ENCODE measurements at places on chromosomes 7 and 10.

DNA sequence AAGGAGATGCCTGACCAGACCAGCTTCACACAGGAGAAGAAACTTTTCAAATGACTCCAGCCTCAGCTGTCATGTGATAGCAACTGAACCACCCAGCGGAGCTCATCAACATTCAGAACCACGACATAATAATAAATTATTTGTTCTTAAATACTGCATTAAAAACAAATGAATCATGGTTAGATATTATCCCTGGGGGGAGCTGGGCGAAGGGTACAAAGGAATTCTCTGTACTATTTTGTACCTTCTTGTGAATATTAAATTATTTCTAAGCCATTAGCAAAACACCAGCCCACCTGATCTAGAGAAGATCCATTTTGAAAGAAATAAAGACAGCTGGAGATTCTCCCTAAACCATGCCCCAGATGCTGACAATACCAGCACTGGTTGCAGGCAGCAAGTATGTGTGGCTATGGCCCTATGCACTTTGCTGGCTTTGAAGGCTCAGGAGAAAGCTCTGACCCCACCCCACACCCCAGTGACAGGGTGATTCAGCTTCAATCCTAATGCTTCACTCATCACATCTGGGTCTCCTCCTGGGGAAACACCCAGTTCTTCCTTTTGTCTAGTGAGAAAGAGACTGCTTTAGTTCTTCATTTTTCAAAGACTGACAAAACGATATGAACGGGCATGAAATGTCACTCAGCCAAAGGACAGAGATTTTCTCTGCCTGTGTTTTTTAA, 45.5 kb upstream of the NKX2-3 start:
- DNase-seq: no peak

- no peak for DNase-seq
Observed at GRCh38 chr10:52665821-52666220, 106.8 kb downstream of the MBL2 start.

DNA sequence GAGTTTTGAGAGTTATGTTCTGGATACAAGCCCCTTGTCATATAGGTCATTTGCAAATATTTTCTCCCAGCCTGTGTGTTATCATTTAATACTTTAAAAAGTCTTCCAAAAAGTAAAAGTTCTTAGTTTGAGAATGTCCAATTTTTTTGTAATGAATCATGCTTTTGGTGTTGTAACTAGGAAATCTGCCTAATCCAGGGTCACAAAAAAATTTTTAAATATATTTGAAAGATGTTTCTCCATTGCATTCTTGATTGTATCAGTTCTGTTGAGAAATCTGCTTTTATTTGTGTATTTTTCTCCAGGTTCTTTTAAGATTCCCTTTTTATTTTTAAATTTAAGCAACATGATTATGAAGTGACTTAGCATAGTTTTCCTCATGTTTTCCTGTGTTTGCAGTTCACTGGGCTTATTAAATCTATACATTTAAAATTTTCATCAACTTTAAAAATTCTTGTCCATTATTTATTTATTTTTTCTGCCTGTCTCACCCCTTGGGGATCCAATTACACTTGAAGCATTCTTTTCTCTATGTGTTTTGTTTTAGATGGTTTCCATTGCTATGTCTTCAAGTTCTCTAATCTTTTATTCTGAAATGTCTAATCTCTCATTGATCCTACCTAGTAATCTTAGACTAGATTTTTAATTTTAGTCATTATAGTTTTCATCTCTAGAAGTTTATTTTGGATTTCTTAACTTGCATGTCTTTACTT, 47.0 kb downstream of the CCDC71L start:
- DNase-seq: no peak

- DNase-seq: no peak
Observed at GRCh38 chr10:93463723-93464476, 18.2 kb downstream of the MYOF start.

GRCh38 chr10:60985951-60986350, 42.0 kb upstream of the RHOBTB1 start:
- no peak for DNase-seq

DNA sequence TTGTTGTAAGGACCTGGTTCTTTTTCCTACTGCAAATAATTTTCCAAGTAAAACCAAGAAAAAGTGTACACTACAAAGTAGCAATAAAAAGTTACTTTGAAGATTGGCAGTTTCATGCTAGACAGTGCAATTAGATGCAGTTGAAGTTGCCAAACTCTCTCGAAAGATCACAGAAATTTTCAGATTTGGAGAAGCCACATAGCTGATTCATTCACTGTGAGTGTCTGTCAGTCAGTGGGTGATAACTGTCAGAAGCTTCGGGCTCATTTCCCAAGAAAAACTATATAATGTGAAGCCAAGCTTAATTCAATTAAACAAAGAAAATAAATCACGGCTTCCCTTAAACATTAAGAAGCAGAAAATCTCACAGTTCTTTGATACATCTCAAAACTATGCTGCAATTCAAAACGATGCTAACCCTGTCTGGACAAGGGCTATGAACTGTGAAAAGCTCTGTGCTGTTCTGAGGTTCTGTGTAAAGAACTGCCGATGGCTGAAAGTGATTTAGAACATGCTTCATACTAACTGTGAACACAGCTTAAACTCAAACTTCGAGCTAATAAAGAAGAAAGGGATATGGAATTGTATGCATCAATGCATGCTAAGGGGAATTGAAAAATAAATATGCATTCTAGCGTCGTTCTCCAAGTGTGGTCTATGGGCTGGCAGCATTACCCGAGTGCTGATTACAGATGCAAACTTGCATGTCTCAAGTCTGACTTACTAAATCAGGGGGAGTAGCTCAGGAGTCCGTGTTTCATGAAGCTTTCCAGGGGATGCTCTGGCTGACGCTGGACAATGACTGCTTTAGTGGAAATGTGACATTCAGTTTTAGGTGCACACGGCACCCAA, 557.4 kb downstream of the CALN1 start:
- no peak for DNase-seq

DNA sequence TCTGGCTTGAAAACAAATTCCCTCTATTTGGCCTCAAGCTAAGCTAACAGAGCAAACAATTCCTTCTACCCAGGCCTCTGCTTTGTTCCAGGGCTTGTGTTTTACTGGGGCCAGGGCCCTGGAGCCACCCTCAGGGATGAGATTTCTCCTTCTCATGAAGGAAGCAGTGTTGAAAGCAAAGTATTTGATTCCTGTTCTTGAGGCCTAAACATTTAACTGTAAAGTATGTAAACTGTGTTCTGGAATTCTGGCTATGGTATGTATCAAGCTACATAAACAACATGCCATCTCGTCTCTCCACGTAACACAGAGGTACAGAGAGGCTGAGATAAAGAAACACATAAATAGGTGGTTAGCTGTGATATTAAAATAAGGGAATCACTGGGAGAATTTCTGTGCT, 81.8 kb downstream of the HERPUD2 start:
- DNase-seq: no peak

Measured in DMS 273 treated with DMSO at 0.1 percent for 48 hours (cell line).